ENCODE measurements at places on chromosomes 12 and 14.

DNA sequence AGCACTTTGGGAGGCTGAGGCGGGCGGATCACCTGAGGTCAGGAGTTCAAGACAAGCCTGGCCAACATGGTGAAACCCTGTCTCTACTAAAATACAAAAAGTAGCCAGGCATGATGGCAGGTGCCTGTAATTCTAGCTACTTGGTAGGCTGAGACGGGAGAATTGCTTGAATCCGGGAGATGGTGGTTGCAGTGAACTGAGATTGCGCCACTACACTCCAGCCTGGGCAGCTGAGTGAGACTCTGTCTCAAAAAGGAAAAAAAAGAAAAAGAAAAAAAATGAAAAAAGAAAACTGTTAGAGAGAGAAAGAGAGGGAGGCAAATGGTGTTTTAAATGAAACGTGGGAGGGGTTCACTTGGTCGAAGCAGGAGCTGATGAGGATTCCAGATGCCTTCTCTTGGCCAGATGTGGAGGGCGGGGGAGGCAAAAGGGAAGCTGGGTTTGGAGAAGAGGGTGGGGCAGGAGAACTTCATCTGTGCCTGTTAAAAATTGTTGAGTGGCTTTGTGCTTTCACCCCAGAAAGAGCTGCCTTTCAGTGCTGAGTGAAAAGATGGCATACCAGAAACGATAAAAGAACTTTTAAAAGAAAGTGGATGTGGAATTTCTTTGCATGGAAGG, 1.1 kb downstream of the EMP1 start:
- no peak for DNase-seq

DNA sequence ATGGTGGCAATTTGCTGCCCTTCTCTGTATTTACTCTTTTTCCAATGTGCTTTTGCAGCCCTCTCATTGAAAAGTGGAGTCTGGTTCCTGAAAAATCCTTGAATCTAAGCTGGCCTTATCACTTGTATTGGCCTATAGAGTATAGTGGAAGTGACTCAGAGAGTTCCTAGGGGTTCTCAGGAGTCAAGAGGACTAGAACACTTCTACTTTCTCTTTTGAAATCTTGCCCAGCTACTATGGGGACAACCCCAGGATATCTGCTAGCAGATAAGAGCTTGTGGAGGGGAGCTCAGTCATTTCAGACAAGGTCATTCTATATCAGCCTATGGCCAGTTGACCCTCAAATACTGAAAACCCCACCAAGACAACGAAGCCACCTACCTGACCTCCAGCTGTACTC, 26.7 kb upstream of the WSCD2 start:
- DNase-seq, result peak; percentile 49

GRCh38 chr12:124740691-124741137, 123.0 kb downstream of the SCARB1 start:
- DNase-seq, result no peak

- DNase-seq, result no peak
Observed at GRCh38 chr14:61515436-61516117, 179.7 kb upstream of the HIF1A start.

DNA sequence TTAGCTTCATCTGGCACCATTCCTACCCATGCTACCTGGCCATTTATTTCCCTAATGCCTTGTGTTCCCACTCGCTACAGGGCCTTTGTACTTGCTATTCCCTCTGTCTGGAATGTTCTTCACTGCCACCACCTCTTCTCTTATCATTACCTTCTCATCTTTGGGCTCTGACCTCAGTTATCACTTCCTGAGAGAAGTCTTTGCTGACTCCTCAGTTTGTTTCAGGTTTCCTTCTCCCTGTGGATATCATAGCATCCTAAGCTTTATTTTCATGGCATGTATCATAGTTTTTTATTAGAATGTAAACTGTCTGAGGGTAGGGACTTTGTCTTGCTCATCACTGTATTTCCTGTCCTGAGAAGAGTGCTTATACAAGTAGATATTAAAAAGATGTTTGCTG, 29.7 kb downstream of the SPATS2 start:
- no peak for DNase-seq

DNA sequence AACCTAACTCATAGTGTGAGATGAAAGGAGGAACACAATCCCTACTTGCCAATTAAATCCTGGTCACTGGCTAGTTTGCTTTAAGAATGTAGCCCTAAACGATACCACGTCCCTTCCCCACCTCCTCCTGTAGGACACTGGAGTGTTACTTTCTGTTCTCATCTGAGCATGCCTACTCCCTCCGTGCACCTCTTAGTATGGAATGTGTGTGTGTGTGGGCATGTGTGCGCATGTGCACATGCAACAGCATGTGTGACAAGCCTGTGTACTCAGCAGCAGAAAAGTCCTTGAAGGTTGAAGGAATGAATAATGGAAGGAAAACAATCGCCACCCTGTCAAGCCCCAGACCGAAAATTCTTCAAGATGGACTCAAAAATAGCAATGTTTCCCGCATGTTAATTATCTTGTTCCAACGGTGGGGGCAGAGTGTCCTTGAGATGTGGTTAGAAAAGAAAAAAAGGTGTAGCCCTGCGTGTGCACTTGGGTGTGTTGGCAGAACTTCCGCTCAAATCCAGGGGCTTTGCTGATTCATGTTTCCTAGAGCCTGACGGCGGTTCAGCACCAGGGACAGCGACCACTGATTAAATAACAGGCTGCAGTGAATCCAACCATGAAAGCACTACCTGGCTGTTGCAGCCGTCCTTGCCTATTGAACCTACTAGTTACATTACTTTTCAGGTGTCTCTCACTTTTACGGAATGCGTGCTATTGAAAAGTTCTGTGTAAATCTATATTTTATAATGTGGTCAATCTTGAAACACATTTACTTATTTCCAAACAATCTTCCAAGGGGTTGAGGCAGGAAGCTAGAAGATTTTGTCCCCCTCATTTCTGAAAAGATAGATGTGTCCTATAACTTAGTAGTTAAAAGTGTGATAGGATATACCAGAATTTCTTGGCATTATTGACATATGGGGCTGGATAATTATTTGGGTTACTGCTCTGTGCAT, 79.8 kb downstream of the SRRM4 start:
- DNase-seq, result peak; percentile 81

DNA sequence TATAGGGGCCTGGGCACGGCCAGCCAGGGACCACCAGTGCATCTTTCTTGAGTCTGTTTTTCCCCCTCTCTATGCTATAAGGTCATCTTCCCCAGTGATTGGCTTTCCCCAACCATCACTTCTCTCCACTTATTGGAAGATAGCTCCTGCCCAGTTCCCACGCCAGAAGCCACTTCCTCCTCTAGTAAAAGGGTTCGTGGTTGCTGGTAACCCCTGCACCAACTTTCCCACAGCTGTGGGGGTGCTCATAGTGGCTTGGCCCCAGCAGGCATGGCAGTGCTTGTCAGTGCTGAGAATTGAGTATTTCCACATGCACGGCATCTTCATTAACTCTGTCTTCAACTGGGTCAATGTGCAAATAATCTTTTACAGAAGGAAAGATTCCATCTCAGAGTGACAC, 215.4 kb downstream of the FOXN3 start:
- peak; percentile 52 for DNase-seq

- peak; percentile 92 for DNase-seq
Observed at GRCh38 chr14:89417465-89418225, 612 bp upstream of the FOXN3 start.

DNA sequence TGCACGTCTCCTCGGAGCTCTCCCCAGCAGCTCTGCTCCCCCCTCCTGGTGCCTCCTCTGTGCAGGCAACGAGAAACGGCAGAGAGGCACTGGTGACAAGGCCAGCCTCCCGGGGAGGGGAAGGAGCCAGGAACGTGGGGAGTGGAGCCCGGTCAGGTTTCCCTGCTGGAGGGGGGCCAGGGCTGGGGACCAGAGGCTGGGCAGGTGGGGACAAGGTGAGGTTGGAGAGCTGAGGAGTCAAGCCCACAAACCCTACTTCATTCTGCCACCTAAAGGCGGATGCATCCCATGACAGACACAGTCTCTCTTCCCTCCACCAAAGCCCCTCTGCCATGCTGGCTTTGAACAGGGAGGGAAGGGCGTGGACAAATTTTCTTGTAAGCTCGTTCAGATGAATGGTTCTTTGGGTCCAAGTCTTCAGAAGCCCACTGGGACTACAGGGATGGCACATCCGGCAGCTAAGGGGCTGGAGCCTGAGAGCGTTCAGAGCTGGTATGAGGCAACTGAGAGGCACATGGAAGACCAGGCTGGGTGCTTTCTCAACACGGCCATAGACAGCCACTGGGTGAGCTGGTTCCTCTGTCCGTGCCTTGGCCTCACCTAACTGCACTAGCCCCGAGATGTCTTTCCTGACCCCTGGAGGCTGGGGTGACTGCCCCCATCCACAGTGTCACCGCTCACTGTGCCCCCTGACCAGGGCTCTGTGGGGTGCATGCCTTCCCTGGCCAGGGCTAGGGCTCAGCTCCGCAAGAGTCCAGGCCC, 105.9 kb downstream of the RBM19 start:
- no peak for DNase-seq

DNA sequence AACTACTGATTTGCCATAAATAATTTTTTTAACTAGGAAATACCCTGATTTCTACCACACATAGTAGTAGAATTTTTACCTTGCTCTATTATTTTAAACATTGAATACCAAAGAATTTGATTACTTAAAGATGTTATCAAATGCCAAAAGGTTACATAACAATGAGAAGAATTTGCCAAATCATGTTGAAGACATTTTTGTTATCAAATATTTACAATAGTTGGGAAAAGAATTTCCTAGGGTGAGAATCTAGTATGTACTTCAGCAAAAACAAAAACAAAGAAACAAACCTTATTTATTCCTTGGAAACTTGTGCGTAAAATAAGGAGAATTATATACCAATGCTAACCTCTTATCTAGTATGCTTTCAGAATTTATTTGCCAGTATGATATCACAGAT, 107.2 kb downstream of the SCAF11 start:
- DNase-seq, result no peak

GRCh38 chr12:96078231-96079135, 43.1 kb upstream of the LTA4H start:
- no peak for DNase-seq

GRCh38 chr12:107221913-107222312, 128.6 kb upstream of the CRY1 start:
- DNase-seq, result no peak

GRCh38 chr14:101711041-101711856, 50.3 kb upstream of the PPP2R5C start:
- no peak for DNase-seq

GRCh38 chr12:123289911-123290310, 18.3 kb upstream of the CDK2AP1 start:
- no peak for DNase-seq

DNA sequence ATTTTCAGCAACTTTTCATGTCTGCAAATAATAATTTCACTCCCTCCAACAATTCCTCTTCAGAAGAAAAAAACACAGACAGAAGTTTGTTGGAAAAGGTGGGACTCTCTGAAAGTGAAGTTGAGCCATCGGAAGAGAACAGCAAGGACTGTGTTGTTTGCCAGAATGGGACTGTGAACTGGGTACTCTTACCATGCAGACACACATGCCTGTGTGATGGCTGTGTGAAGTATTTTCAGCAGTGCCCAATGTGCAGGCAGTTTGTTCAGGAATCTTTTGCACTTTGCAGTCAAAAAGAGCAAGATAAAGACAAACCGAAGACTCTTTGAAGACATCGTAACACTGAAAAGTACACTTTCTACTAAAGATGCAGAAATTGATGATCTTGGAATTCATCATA, 28.3 kb downstream of the CGRRF1 start:
- no peak for DNase-seq

- no peak for DNase-seq
Observed at GRCh38 chr12:124626971-124627411, 59.6 kb upstream of the NCOR2 start.

- no peak for DNase-seq
Observed at GRCh38 chr12:127308148-127308547, 958.8 kb upstream of the TMEM132C start.

- no peak for DNase-seq
Observed at GRCh38 chr12:106741247-106741646, 33.2 kb upstream of the RIC8B start.

GRCh38 chr12:13596714-13597113, 384.7 kb downstream of the GRIN2B start:
- no peak for DNase-seq

DNA sequence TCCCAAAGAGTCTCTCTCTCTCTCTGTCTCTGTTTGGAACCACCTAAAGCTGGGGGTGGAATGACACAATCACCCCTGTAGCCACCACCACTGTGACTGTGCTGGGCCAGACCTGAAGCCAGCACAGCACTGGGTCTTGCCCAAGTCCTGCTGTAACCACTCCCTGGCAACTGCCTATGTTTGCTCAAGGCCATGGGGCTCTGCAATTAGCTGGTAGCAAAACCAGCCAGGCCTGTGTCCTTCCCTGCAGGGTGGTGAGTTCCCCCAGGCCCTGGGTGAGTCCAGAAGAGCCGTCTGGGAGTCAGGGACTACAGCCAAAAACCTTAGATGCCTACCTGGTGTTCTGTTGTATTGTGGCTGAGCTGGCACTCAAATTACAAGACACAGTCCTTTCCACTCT, 50.8 kb downstream of the DGLUCY start:
- DNase-seq, result no peak

DNA sequence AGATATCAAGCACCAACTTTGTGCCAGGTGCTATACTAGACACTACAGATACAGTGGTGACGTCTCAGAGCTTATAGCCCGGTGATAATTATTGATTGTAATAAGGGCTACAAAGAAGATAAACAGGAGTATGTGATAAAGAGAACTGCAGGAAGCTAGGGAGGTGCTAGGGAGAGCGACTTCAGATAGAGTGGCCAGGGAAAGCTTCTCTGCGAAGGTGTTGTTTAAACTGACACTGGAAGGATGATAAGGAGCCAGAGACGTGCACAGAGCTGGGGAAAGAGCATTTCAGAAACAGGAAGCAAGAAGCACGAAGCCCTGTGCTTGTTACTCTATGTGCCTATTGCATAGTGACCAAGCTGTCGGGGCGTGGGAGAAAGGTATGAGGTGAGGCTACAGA, 48.1 kb upstream of the OTX2 start:
- DNase-seq, result peak; percentile 1

DNA sequence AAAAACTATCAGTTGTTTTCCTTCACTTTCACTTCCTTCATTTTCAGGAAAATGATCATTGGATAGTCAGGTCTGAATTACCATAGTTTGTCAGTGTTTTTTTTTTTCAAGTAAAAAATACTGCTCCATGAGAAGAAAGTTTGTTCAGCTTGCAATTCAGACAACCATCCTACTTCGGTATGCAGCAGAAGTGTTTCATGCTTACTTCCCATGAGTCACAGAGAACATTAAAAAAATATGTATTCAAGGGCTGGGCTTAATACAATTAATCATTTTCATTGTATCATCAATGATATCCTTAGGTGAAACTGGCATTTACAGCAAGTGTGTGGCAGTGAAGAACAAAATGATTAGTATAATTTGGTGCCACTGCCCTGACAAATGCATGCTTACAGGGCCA, 21.6 kb downstream of the PYM1 start:
- no peak for DNase-seq
